A549 treated with Mapracorat at 1 μM for 4 hours (cell line): ENCODE measurements at places on chromosomes 12 and 14. TPM values are rescaled to one million over a fixed set of nuclear protein-coding genes. Genes with fewer than 3 reads are reported as not detected.

LHX5 gene
- total RNA-seq, result not detected in 5 replicates

TMEM117 gene
- 1.2 to 2.9 TPM (median 1.8 TPM) in 5 replicates for total RNA-seq

OR4K2 gene
- total RNA-seq, result not detected in 5 replicates

TUBA1C gene
- 1,605 to 2,005 TPM (median 1,655 TPM) in 5 replicates for total RNA-seq
